Fibroblast of skin of scalp (primary cell): ENCODE measurements at places on chromosomes 2 and 18.

DNA sequence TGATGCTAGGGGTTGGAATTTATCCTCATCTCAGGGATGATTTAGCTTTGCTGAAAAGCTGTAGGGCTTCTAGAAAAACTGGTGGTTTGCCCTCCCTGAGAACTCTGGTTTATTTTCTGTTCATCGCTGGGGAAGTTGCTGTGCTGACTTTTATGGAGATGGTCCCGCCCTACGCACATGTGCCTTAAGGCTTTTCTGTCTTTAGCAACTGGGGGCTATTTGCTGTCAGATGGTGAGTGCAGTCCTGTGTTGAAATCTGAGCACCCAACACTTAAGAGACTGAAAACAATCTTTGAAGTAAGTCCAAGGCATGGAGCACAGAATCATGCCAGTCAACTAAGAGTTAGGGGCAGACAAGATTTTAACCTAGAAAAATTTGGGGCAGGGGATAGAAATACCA lies 2148.4 kb upstream of the CELF4 start:
- no peak for DNase-seq

GRCh38 chr2:138182937-138183312 lies 218.7 kb downstream of the HNMT start:
- DNase-seq, result no peak

DNA sequence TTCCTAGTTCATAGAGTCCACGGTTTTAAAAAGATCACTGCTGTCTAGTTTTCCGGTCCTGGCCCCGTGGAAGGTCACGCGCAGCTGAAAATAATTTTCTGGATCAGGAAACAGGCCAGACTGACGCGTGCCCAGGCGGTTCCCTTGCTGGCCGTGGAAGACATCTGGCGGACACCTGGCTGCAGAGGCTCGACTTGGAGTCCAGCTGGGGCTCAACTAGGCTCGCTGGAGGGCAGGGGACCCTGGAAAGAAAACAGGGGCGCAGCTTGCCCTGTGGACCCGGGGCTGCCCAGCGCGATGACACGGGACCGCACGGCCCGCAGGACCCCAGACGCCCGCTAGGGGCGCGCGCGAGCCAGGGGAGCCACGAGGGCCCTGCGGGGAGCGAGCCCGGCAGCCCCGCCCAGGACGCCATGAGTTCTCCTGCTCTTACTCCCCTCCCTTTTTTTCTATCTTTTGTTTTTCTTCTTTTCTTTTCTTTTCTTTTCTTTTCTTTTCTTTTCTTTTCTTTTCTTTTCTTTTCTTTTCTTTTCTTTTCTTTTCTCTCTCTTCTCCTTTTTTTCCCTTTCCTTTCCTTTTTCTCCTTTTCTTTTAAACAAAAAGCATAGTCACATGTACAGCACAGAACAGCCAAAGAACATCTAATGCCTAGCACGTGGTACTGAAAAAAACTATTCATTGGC lies 43.2 kb upstream of the UBE2F start:
- peak; percentile 69 for DNase-seq

GRCh38 chr2:237281836-237282306 lies 132.1 kb downstream of the COL6A3 start:
- DNase-seq, result peak; percentile 99

DNA sequence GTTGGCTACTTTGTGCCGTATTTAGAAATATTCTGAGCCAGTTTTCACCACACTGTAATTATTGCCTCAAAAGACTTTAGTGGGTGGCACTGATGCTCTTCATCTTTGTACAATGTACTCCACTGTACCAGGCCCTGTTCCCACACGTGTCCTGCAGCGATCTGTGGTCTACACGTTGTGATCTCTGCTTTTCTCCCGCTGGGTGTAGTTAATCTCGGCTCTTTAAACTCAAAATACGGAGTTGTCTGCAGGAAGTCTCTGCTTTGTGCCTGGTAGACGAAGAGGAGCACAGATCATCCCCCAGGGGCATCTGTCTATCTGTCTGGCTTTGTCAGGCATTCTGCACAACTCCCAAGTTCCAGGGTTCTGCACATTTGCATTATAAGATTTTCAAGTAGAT lies 12.1 kb upstream of the GREB1 start:
- DNase-seq, result no peak

DNA sequence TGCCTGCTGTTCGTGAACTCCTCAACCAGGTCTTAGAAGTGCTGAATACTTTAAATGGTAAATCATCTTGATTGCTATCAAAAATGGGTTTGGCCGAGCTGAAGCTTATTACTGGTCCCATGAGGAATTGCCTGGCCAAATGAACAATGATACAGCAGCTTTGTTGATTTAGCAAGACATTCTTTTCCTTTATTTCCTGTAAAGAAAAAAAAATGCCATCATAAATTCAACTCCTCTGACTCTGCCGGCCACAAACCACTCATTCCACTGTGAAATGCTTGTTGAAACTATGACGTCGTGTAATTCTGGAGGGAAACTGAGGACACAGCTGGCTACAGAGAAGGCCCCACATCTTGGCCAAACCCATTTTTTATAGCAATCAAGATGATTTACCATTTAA lies 74.2 kb upstream of the ID2 start:
- peak; percentile 82 for DNase-seq

DNA sequence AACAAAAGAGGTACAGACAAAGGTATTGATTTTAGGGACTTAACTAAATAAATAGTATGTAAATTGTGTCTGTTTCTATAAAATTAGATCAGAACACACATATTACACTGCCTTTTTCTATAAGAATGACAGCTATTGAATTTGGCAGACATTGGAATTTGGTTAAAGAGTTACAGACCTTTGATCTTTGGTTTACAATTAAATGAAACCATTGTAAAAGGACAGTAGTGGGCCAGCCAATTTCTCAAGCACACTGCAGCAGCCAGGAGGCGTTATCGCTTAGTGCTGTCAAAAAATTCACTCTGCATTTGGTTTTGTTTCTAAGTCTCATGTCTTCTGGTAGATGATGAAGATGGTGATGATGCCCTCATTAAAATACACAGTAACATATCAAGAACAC lies 175.9 kb downstream of the NR4A2 start:
- DNase-seq, result no peak

- DNase-seq, result no peak
Measured at GRCh38 chr2:19579461-19579860, 221.0 kb upstream of the OSR1 start.

DNA sequence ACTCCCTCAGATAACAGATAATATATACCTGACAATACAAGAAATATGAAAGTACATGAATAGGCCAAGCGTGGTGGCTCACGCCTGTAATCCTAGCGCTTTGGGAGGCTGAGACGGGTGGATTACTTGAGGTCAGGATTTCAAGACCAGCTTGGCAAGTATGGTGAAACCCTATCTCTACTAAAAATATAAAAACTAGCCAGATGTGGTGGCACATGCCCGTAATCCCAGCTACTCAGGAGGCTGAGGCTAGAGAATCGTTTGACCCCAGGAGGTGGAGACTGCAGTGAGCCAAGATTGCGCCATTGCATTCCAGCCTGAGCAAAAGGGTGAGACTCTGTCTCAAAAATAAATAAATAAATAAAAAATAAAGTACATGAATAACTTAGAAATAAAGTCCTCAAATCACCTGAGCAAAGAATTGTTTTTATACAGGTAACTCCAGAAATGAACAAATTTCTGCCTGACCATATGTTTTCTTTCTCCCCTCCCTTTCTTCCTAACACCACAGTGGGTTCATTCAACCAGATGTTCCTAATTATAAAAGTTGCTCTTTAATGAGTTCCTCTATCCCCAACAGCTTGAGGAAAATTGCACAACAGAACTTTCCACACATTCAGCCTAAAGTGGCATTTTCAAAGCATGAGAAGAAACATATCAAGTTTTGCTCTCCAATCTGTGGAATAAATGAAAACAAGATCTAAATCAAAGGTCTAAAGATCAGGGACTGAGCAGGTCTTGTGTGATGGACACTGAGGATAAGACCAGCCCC lies 33.6 kb upstream of the AP1S3 start:
- peak; percentile 42 for DNase-seq

DNA sequence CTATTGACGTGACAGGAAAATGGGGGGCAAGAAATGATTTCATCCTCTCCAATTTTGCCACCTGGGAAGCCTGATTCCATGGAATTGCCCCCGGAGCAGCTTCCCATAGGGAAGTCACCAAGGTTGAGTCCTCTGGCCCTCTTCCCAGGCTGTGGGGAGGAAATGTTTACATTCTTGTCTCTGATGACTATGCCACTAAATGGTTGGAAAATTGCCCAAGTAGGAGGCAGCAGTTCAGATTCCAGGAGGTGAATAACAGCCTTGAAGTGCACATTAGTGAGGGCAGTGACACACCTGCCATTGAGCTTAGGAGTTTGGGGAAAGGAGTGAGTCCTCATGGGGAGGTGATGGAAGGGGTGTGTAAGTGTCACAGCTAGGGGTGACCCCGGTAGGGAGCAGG lies 449.2 kb upstream of the DCC start:
- DNase-seq, result peak; percentile 65

DNA sequence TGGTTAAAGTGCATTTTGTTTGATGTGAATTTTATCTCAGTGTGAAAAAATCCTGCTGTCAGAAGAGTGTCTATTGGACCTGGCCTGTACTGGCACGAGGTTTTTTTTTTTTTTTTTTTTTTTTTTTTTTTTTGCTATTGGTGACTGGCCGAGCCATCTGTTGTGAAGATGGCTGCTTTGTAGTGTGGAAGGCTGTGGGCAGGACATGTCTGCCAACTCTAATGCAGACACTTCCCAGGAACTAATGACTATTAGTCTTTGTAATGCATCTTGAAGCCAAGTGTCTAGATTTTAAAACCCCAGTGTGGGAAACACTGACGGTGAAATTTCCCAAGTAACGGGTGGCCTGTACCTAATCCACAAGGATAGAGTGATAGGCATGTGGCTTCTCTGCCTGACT lies 34.3 kb downstream of the ZAP70 start:
- DNase-seq, result peak; percentile 48
